ENCODE measurements at places on chromosomes 16 and 17.

- DNase-seq = no peak
Measured at GRCh38 chr17:65638221-65638975, 77.0 kb upstream of the AXIN2 start.

DNA sequence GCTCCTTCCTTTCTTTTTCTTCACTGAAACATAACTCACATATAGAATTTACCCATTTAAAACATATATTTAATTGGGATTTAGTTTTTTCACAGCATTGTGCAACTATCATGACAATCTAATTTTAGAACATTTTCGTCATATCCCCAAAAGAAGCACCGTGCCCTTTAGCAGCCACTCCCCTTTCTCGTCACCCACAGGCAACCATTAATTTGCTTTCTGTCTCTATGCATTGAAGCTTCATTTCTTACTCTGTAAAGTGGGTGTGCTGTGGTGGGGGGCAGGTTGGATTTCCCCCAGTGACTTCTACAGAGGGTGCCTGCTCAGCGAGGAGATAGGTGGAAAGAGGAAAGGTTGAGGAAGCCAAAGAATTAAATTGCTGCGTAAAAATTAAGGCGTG is 35.8 kb downstream of the MRC2 start:
- no peak for DNase-seq

DNA sequence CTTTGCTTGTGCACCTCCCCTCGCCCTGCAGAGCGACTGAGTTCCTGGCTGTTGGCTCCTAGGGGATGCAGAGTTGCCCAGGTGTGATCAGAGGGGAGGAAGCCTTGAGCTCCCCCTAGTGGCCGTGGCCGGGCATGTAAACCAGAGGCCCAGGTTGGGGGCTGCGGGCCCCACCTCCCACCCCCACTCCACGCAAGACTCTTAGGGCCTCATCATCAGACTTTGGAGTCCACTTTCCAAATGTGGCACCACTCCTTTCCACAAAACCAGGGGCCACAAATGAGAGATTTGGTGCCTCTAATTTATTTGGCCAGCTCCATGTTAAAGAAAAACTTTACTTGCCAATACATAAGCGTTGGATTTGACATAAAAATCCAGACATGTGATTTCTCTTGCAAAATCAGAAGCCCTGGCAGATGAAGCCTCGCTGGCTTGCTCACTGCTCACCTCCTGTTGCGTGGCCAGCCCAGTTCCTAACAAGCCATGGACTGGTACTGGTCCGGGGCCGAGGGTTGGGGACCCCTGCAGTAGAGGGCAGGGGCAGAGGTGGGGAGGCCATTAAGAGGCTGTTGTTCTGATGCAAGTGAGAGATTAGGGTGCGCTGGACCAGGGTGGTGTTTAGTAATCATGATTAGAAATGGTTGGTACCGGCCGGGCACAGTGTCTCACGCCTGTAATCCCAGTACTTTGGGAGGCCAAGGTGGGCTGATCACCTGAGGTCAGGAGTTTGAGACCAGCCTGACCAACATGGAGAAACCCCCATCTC is 28.7 kb upstream of the GAS7 start:
- peak; percentile 76 for DNase-seq

DNA sequence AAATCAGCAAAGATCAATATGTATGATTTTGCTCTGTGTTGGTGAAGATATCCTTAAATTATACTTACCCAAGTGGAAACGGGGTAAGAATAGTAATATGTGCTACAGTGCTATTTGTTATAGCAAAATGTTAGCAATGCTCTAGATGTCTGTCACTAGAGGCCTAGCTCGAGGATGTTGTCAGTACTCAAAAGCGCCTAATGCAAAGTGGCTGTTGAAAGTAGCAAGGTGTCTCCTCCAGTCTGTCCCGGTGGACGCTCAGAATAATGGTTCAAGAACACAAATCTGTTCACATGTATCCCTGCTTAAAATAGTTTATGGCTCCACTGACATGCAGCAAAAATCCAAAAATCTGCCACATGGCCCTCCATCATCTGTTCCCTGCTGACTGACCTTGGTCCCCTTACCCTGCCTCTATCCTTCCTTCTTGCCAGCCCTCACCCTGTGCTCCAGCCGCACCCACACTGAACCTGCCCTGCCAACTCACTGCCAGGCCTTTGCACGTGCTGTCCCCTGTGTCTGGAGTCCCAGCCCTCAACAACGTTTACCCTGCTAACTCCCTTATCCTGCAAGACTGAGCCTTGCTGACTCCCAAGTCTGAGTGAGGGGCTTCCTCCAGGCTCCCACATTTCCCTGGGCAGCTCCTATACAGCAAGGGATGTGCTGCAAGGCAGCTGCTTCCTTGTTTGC is 9.6 kb upstream of the RNF112 start:
- DNase-seq = no peak

DNA sequence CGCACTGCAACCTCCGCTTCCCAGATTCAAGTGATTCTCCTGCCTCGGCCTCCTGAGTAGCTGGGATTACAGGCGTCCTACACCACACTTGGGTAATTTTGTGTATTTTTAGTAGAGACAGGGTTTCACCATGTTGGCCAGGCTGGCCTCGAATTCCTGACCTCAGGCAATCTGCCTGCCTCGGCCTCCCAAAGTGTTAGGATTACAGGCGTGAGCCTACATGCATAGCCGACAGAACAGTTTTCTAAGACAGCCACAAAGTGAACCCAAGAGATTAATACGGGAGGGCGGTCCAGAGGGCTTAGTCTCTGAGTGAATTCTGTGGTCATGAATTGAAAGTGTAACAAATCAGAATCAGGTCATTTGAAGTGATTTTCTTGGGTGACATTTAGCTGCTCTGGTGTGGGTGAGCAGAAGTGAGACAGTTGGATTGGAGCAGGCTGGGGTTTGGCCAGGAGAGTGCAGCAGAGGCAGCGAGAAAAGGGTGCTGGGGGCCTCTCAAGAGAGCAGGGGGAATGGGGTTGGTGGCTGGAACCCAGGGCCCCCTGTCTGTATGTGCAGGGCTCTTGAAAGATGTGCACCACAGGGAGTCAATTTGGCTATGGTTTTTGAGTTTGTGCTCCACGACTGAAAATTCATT is 231.4 kb upstream of the WSCD1 start:
- peak; percentile 52 for DNase-seq

DNA sequence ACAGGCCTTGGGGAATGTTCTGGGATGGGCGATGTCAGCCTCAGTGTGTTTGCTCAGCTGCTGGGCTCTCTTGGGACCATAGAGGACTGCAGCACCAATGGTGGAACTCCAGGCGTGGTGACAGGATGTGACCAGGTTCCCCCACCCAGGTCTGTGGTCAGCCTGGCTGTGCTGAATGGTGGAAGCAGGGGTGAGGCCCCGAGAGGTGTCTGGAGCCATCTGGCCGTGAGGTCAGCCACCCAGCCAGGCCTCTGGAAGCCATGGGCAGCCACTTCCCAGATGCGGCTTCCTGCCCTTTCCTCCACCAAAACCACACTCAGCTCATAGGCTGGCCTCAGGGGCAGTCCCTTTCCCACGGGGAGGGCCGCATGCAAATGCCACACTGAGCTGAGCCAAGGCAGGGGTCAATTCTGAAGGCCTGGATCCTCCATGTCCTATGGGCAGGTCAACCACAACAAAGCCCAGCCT is 7.8 kb upstream of the MAPK7 start:
- DNase-seq = peak; percentile 78

GRCh38 chr17:60169921-60170817 is 20.4 kb downstream of the CA4 start:
- DNase-seq = peak; percentile 83

GRCh38 chr17:29840884-29841283 is 89.1 kb downstream of the SSH2 start:
- DNase-seq = no peak

DNA sequence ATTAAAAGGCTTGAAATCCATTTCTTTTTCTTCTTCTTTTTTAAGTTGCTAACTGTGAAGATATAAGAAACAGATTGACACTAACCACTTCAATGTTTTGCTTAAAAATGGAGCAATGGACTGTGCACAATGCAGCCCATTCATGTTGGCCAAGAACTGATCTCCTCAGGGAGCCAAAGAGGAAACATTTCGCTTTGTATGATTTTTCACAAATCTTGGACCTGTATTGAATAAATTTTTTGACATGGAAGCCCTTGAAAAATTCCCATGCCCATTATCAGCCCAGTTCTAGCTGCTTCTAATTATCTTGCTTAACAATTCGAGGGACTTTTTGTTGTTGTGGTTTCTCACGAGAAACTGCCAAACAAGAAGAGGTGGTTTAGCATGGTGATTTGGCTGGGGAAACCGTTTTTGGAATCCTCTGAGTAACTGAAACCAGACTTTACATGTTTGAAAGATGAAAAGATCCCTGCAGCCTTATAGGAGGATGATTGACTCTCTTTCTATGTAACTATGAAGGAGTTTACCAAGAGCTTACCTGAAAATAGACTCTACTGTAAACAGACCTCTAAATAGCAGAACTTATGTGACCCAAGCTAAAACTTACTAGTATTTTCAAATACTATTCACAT is 1389.4 kb upstream of the GOT2 start:
- no peak for DNase-seq

DNA sequence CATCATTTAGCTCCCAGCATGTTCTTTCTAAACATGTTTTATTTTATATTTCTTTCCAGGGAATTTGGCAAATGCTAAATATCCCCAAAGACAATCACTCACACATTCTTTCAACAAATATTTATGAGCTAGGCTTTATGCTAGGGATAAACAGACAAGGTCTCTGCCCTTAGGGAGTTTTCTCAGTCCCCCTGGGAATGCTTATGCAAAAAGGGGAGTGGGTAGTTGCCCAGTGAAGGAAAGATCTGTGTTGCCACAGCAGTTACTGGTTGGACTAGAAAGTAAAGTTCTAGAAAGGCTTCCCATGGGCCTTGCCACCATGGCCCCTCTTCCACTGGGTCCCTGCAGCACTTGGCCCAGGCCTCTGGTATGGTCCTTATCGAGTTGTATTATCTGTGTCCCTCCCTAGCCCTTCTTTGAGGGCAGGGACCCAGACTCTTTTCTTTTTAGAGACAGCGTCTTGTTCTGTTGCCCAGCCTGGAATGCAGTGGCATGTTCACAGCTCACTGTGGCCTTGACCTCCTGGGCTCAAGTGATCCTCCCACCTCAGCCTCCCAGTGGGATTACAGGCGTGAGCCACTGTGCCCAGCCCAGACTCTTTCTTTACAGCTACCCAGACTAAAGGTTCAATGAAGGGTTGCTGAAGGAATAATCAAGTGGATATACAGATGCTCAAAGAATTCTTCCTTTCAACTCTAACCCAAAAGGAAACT is 78.0 kb downstream of the YPEL2 start:
- no peak for DNase-seq

- DNase-seq = no peak
Measured at GRCh38 chr17:45834471-45835396, 9.9 kb upstream of the SPPL2C start.

- DNase-seq = no peak
Measured at GRCh38 chr16:49596648-49597291, 223.2 kb downstream of the C16orf78 start.

- peak; percentile 97 for DNase-seq
Measured at GRCh38 chr17:32127158-32127897, 15.0 kb upstream of the RHOT1 start.

GRCh38 chr16:2009164-2009711 is 383 bp downstream of the ZNF598 start:
- peak; percentile 77 for DNase-seq

DNA sequence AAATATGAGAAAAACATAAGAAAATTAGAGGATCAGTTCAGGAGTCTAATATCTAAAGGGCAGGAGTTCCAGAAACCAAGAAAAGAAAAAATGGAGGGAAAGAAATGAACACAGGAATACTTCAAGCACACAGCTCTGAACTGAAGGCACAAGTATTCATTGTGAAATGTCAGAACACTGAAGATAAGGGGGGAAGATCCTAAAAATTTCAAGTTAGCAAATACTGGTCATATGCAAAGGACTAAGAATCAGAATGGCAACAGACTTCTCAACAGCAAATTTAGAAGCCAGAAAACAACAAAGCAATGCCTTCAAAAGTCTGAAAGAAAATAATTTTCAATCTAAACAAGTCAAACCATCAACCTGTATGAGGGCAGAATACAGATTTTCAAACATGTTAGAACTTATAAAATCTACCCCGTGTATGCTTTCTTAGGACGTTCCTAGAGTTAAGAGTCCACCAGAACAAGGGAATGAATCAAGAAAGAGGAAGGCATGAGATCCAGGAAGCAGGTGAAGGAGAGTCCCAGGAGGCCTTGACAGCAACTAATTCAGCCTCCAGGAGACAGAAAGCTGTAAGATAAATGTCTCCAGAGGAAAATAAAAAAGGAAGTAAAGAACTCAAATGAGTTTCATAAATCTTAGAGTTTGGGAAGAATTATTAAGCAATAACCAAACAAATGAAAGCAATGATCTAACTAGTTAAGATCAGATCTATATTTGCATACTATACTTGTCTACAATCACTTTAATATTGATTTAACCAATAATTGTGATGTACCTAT is 2.8 kb downstream of the BRD7 start:
- DNase-seq = no peak

- no peak for DNase-seq
Measured at GRCh38 chr17:47685556-47686275, 8.2 kb upstream of the TBKBP1 start.

- DNase-seq = no peak
Measured at GRCh38 chr17:81923302-81924260, 4.0 kb downstream of the MAFG start.

DNA sequence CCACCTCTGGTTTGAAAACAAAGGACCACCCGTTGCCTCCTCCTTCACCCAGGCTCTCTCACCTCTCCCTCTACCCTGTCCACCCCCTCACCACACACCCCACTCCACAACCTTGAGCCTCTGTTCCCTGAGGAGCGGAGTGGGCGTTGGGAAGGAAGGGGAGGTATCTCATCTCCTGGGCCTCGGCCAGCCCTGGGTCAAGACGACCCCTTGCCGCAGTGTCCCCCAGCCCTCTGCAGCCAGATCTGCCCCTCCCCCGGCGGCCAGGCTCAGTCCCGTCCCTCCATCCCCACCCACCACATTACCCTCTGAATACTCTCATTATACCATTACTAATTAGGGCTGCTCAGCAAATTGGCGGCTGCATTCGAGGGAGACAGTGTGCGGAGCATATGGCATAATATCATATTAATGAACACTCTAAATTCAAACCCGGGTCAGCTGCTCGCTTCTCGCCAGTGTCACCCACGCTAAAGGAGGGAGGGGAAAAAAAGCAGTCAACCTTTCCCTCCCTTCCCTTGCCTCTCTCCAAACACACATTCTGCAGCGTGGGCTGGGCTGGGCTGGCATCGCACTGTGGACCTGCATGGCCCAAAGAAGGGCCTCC is 123.2 kb upstream of the LHX1 start:
- no peak for DNase-seq

GRCh38 chr17:16215002-16215272 is 397 bp downstream of the NCOR1 start:
- DNase-seq = peak; percentile 82

GRCh38 chr16:1438229-1439057 is 5.9 kb downstream of the CCDC154 start:
- DNase-seq = no peak

GRCh38 chr17:19019041-19019941 is 14.7 kb upstream of the FAM83G start:
- no peak for DNase-seq

- DNase-seq = no peak
Measured at GRCh38 chr17:1789936-1790335, 28.1 kb downstream of the SERPINF1 start.
